ENCODE measurements at places on chromosomes 2 and 18.
A peak's percentile ranks its signal among the peaks of the same experiment; 100 is the strongest.

GRCh38 chr2:52857722-52858121 lies 909.9 kb upstream of the CHAC2 start:
- DNase-seq, result no peak

DNA sequence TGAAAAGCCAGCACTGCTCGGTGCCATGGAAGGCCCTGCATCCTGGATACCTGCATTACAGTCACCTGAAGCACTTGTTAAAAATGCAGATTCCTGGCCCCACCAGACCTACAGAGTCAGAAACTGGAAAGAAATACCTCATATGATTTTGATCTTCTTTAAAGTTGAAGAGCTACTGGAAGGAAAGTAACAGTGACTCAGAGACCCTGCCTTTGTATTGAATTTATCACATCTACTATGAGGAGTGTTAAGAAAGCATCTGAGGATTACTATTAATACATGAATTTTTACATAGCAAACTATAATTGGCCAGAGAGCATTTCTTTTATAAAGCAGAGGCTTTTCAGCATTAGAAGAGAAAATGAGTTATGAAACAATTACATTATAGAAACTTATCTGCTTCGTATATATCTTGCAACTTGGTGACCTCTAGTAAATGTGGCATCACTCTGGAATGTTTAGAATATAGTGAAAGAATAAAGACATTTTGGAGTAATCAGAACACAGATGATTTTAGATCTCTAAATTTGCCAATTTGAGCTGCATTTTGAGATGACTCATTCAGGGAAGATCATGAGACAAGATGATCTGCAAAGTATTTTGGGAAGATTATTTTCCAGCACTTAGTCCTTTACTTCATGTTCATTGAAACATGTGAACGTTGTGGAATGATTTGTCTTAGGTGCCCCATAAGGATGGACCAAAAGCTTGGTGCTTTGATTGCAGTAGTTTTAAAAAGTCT lies 12.2 kb downstream of the PTPRM start:
- DNase-seq, result no peak

DNA sequence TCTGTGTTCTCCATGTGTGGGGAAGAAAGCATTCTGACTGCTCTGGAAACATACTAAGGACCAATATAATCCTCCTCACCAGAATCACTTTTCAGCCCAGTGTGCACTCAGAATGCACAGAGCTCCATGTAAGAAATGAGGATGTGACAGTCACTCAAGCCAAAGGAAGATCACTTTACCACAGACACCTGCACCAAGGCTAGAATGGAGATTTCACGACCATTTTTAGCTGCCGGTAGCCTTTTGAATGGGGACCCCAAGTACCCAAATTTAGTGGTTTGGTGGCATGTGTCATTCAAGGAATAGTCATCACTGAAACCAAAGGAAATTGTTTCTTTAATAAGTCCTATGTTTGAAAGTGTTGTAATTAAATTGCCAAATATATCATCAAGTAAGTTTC lies 613.2 kb upstream of the ACVR2A start:
- peak; percentile 6 for DNase-seq

- DNase-seq, result no peak
Observed at GRCh38 chr2:47541848-47542450, 139.0 kb downstream of the MSH2 start.

DNA sequence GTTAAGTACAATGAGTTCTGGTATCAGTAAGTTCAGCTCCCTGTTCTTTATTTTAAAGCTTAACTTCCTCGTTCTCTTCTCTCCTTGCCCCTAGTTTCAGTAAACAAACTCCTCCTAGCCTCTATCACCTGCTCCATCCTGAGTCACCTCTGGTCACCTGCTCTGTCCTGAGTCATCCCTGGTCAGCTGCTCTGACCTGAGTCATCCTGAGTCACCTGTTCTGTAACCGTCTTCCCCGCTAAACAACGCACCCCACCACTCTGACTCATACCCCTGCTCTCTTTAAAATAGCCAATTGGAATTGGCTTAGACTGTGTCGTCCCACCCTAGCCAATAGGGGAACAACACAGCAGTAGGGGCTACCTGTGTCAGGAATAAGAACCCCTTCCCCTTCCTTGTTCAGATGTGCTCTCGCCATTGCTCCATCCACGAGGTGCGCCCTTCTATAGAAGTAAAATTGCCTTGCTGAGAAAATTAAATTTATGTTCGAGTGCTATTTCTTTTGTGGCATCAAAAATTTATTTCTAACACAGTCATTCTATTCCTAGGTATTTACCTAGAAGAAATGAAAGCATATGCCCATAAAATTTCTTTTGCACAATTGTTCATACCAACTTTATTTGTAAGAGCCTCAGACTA lies 24.9 kb upstream of the RMND5A start:
- DNase-seq, result peak; percentile 30

DNA sequence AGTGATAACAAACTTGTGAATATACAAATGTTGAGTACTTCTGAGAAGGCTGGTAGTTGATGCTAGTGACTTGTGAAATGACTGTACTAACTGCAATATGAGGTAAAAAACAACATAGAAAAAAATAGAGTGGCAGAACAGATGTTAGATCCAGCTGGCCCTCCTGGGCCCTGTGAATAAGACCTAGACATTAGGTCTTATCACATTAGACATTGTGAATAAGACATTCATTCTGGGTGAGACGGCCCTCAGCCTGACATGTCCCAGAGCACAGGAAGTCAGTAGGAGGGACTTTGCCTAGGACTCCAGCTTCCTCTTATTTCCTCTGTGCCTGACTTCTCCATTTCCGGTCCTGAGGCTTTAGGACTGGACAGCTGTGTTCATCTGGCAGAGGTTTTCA lies 22.9 kb downstream of the DOK1 start:
- no peak for DNase-seq

DNA sequence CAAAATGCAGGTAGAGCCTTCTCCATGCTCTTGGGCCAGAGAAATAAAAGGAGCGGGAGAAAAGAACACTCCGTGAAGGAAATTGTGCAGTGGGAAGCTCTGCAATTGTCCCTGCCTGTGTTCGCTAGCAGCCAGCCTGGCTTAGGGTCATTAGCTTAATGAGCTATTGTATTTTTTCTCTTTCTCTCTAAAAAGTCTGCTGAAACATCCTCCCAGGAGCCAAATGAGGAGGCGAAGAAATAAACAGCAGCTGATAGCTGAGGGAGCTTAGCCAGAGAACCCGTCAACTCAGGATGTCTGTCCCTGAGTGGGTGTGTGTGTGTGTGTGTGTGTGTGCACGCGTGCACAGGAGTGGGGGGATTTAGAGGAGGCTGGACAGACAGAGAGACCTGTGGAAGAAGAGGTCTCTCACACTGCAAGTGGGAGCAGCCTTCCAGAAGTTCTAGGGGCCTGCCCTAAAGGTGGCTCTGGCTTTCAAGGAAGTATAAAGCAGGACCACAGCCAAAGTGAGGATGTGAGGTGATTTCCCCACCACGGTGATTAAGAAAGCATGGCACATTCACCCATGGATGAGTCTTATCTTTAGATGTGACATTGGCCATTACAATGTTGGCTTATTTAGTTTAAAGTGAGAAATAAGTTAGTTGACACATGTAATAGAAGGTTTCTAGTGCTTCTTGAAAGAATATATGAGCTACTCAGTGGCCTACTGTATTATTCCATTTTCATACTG lies 690.4 kb downstream of the RNF144A start:
- no peak for DNase-seq

DNA sequence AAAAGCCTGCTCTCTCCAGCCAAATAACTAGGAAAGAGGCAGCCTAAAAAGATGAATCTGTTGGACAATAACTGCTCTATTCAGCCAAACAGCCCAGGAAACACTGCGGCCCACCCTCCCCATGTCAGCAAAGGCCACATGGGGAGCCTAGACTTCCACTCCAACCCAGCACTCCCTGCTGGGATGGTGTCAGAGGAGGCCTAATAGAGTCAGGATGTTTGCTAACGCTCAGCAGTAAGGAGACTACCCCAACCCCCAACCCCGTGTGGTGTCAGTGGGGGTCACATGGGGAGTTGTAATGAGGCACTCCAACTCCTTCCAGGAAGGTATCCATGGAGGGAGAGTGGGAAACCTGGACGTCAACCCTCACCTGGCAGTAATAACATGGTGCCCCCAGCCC lies 41.6 kb downstream of the ZBTB7C start:
- no peak for DNase-seq

- peak; percentile 49 for DNase-seq
Observed at GRCh38 chr2:53913721-53914120, 54.0 kb upstream of the GPR75 start.

DNA sequence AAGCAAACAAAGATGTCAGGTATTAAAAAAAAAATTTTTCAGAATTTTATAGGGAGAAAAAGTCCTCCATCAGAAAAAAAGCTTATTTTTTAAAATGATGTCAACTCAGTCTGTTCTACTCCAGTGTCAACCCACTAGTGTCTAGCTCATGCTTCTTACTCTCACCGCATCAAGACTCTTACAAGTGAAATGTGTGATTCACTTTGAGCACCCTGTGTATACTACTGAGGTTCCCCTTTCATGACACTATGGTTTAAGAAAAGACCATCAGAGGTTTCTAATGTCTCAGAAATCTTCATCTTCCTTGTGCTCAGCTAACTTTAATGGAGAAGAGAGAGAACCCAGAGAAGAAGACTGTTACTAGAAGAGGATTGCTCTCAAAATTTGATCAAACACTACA lies 43.4 kb downstream of the FEZ2 start:
- DNase-seq, result no peak

DNA sequence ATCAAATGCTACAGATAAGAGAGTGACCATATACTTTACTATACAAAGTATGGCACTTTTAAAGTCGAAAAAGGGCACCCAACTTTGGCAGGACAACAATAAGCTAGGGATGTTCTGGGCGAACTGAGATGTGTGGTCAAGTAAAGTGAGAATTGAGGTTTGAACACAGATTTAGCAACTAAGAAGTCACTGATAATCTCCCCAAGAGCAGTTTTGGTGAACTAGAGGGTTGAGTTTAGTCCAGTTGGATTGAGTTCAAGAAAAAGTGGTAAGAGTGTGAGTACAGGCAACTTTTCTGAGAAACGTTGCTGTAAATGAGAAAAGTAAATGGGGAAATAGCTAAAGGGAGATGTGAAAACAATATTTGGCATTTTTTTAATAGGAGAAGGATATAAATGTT lies 65.5 kb upstream of the TGFA start:
- no peak for DNase-seq

DNA sequence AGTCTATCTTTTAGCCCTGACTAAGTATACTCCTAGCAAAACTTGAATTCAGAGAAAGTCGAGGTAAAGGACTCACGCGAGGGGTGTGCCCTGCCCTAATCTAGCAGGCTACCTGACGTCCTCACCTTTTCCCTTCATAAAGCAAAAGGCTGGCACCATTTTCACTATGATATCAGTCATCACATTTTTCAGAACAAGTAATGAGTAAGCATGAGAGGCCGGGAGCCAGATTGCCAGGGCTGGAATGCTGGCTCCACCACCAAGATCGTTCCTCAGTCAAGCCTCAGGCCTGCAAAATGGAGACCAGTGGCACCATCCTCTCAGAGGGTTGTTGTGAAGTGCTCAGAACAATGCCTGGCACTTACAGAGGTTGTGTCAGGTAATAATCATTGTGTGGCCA lies 18.7 kb upstream of the NCKAP5 start:
- DNase-seq, result no peak

DNA sequence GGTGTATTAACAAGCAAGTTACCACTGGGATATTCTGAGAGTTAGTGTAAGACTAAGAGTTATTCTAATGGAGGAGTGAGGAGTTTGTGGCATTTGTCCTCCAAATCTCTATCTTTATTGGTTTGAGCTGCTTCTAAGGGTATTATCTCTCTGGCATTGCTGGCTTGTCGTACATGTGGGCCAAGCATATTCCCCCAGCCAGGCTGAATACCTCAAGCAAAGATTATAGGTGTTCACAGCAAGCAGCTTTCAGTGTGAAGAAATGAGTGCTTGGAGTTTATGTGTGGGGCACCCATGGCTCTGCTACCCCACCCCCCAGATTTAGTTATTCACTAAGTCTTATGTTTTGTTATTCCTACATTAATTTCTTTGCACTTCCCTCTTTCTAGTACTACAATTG lies 193.6 kb upstream of the FANCL start:
- no peak for DNase-seq

- no peak for DNase-seq
Observed at GRCh38 chr2:36235882-36236281, 119.7 kb upstream of the CRIM1 start.

- DNase-seq, result no peak
Observed at GRCh38 chr2:240790370-240791220, 29.4 kb downstream of the KIF1A start.

DNA sequence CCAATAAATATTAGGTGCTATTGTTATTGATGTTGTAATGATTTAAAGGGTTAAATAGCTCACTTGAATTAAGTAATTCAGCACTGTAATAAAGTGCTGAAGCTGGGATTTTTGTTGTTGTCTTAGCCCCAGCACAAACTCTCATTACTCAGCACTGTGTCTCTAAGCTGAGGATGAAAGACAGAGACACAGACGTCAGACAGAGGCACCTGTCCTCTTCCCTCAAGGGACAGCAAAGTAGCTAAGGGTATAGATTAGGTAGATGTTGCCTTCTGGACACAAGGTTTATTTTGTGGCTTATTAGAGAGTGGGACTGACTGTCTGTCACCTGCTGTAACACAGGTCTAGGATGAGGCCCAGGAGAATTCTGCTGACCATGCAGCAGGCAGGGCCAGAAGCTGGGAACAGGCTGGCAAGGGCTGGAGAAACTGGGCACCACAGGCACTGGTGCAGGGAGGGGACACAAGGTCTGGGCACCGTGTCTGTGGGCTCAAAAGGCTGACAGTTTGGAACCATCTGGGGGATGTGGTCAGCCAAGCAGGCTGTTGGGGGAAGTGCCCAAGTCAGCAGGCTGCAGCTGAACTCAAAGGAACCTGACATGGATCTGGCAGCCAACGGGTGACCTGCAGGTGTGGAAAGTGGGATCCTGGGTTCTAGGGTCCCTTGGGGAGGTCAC lies 20.0 kb upstream of the PTPN4 start:
- no peak for DNase-seq

DNA sequence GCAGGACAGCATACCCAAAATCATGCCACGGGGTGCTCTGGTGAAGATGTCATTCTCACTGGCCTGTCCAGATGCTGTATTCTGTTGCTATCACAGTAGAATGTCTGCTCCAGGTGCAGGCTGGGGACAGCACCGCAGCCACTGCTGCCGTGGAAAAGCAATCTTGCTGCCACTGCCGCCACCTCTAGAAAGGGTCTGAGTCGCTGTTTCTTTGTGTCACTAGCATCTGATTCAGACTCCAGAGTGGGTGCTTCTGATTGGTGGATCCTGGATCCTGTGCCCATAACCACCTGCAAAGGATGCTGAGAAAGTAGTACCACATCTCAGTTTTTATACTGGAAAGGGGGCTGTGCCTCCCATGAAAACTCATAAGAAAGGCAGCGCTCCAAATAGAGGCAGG lies 45.3 kb upstream of the CTLA4 start:
- peak; percentile 52 for DNase-seq

GRCh38 chr2:46411245-46411641 lies 68.1 kb upstream of the TMEM247 start:
- no peak for DNase-seq

- DNase-seq, result no peak
Observed at GRCh38 chr2:41736105-41736567, 311.7 kb upstream of the PKDCC start.

DNA sequence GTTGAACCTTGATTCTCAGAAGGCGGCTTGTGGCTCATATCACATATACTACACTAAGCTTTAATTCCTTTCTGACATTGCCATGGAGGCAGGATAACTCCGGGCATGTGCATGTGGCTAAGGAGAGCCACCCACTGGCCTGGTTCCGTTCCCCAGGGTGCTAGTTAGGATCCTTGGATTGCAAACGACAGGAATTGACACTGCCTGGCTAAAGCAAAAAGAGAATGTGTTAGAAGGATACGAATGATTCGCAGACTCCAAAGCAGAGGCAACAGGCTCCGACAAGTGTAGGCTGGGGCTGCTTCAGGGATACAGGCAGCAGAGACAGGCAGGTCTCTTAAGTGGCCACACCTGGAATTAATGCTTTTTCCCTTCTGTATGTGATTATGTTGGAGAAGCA lies 71.4 kb upstream of the LYPD6B start:
- DNase-seq, result no peak

Data from stimulated activated CD4-positive, alpha-beta T cell treated with anti-CD3 and anti-CD28 coated beads, Interleukin-1b, Interleukin-23, amount 100 ng/mL, for 48 hours (primary cell).